ENCODE measurements at places on chromosomes 2 and 18. TPM values are rescaled to one million over a fixed set of nuclear protein-coding genes. Genes with fewer than 3 reads are reported as not detected.

DNA sequence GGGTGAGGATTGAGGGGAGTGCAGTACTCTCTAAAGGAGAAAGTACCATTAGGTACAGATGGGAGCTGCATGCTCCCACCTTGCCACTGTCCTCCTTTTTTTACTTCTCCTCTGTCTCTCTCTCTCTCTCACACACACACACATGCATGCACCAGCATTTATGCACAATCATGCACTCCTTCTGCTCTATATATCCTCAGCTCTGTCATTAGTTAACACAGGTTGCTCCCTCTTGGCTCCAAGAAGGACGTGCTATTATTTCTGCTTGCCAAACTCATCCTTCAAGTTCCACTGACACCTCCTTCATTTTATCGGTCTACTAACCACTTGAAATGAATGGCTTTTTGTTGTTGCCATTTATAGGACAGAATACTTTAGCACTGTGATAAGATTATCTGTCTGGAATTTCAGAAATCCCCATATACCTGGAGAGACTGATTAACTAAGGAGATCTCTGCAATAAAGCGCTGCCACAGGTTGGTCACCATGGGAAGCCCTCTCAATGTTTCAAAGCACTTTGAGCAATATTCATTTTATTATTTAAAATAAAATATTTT is 178.5 kb upstream of the TRIB2 start:
- no peak for DNase-seq

DNA sequence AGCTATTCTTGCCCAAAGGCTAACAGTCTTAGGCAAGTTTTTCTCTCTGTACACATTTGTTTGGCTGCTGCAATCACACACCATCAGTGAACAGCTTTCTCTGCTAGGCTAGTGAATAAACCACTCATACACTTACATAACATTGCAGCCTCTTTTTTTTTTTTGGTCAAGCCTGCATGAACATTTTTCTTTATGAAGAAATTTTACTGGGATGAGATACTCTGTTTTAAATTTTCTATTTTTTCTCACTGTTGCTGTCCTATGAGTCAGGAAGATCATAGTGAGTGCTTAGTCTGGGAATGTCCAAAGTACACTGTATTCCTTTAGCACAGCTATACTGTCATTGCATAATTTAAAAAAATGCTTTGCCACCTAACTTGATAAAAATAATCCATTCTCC is 58.5 kb downstream of the ROCK1 start:
- DNase-seq, result peak; percentile 87

DNA sequence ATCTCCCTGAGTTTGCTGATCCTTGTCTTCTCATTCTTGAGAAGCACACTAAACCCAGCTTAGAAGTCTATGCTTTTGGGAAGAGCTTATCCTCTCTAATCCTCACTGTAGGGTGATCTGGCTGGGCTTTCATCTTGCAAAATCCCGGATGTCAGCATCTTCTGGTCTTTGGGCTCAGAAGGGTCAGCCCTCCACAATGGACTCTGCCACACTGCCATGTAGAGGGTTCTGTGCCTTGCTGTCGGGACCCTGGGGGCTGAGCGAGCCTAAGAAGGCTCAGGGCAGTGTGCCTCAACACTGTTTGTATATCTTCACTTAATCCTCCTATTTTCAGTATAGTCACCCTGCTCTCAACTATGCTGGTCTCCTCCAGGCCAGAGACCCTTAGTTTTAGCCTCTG is 102.3 kb downstream of the TGIF1 start:
- DNase-seq, result no peak

VWC2L gene
- total RNA-seq, result not detected

DNA sequence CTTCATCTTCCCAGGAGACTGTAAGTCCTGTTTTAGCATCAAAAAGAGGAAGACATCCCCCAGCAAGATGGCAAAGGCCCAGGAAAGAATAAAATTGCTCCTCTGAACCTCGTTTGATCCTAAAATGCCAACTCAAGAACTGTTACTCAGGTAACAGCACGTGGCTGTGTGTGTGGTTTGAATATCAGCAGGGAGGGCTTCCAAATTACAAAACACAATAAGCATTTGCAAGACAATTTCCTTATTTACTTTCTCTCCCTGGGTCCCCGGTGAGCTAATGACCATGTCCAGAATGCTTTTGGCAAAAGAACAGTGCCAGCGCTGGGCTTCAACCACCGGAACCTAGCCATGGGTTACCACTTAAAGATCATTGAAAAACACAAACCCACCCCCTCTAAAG is 163.6 kb downstream of the C1D start:
- no peak for DNase-seq

- no peak for DNase-seq
These were observed 24.0 kb downstream of the ARMC9 start for GRCh38 chr2:231222318-231223000.

DNA sequence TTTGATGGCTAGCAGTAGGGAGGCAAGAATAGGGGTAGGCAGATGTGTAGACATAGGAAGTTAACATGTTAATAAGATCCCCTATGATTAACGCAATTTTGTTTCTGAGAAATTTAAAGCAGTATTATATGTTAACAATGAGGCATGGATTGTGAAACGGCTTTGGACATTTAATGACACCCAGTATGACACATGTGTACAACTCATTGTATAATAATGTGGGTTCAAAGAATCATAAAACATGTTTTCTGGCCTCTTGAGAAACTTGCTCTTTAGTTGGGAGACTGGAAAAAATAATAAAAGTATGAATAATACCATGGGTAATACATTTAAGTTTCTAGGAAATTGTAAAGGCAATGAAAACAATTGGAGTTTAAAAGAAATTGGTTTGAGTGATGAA is 332.1 kb upstream of the CDH20 start:
- peak; percentile 28 for DNase-seq

DNA sequence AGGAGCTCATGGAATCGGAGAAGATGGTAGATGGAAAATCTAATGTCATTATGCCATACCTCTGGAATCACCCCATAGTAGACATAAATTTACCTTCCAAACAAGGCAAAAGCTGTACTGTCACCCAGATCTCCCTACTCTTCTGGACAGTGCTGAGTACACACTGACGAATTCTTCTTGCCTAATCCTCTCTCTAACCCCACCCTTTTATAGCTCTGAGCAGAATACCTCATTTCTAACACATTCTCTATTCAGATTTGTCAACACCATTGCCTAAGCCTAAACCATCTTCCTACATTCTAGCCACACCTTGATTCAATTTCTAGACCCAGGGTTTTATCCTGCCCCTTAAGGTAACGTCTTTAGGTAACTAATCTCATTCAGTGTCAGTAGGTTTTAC is 321.0 kb upstream of the NRP2 start:
- DNase-seq, result peak; percentile 75

DNA sequence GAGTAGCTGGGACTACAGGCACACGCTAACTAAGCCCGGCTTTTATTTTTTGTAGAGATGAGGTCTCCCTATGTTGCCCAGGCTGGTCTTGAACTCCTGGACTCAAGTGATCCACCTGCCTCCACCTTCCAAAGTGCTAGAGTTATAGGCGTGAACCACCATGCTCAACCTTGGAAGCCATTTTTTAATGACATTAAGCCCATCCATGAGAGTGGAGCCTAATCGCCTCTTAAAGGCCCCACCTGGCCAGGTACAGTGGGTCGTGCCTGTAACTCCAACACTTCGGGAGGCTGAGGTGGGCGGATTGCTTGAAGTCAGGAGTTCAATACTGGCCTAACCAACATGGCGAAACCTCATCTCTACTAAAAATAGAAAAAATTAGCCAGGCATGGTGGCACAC is 41.6 kb upstream of the TFCP2L1 start:
- DNase-seq, result no peak

DNA sequence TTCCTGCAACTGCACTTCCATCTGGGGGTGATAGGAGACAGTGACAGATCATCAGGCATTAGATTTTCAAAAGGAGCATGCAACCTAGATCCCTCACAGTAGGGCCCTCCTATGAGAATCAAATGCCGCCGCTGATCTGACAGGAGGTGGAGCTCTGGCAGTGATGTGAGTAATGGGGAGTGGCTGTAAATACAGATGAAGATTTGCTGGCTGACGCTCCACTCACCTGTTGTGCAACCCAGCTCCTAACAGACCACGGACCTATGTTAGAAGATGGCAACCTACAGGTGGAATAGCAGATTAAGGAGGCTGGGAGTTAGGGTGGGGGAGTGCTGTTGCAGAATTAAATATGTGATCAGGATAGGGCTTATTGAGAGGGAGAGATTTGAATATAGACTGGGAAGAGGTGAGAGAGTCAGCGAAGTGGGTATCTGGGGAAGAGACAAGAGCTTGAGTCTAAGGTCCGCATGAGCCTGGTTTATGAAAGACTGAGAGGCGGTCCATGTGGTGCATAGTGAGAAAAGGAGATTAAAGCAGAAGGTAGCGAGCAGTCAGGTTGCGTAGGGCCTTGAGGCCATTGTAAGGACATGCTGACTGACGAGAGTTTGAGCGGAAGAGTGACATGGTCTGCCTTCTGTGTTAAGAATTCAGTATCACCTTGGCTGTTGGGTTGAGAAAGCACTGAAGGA is 31.3 kb upstream of the TOGARAM2 start:
- no peak for DNase-seq

RAB27B gene
- total RNA-seq, result 19.3 TPM

- DNase-seq, result peak; percentile 18
These were observed 651 bp downstream of the KCNK3 start for GRCh38 chr2:26692897-26693849.

ARHGAP25 gene
- 23.3 TPM for total RNA-seq

GRCh38 chr2:26598336-26598995 is 42.7 kb downstream of the CIB4 start:
- no peak for DNase-seq

DNA sequence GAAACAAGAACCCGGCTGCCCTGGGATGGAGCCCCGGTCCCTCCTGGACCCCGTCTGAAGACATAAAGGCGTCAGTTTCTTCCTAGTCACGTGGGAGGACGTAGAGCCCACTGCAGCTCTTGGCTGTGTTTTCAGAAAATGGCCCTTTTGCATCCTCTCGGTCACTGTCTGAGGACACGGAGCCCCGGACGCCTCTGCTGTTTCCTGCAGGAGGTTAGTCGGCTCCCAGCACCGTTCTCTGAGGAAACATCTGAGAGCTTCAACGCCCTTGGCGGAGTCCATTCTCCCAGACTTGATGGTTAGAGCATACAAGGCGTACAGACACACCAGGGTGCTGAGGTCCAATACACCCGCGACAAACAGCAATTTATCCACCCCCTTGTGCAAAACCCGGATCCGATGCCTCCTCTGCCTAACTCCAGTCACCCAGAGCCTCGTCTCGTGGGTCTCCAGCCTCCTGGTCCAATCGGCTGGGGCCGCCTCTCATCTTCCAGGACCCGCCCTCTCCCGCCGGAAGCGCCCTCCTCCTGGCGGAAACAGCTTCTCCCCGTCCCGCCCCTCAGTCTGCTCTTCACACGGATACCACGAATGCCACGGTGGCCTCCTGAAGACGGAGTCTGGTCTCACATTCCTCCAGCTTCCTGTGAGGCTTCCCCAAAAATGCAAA is 119.4 kb downstream of the TMEM18 start:
- no peak for DNase-seq

DNA sequence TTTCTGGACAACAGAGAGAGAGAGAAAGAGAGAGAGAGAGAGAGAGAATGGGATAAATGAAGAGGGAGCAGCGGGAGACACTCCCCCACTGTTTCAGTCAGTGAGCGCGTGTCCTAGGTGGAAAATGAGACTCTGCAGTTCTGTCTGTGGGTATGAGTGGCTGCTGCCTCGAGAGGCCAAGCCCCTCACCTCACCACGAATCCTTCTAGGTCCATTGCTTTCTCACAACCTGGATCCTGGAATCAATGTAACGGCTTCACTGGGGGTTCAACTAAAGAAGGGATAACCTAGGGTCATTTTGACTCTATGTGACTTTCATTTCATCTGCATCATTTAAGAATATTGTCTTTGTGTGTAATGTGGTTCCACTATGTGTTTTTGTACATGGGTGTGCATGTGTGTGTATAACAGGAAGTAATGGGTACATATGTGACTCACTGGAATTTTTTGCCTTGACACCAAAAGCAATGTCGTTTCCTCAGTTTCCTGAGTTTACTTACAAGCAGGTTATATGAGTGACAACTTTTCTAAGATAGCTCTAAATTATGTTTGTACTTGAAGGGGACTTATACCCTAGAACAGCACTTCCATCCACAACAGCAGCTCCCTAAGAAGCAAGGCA is 221.4 kb upstream of the TRIB2 start:
- no peak for DNase-seq

GRCh38 chr18:26565514-26565913 is 17.2 kb upstream of the KCTD1 start:
- no peak for DNase-seq

DNA sequence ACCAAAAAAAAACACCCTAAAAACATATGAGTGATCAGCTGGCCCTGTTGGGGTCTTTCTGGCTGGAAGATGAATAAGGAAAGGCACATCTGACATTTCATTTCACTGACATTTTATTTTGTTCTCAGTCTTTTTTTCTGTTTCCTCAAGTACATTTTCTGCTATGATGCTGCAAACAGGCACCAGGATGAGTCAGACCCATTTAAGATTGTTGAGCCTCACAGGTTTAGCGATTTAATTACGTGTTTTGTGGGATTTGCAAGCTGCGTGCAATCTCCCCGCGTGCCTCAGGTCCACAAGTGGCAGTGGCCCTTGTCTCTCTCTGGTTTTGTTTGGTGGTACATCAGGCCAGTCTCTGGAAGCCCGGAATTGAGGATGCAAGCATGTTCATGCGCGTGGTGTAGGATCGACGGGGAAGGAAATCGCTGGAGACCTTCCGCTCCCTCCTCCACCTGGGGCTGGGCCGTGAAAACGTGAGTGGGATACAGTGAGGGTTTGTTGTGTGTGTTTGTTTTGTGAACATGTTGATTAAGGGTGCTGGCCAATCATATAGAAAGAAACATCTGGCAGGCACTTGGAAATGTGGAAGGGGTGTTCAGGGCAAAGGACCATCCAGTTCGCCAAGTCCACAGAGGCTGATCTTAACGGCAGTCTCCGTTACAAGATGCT is 120.2 kb upstream of the ZNF516 start:
- no peak for DNase-seq

- DNase-seq, result peak; percentile 95
These were observed 129.7 kb upstream of the OSR1 start for GRCh38 chr2:19488009-19488691.

DNA sequence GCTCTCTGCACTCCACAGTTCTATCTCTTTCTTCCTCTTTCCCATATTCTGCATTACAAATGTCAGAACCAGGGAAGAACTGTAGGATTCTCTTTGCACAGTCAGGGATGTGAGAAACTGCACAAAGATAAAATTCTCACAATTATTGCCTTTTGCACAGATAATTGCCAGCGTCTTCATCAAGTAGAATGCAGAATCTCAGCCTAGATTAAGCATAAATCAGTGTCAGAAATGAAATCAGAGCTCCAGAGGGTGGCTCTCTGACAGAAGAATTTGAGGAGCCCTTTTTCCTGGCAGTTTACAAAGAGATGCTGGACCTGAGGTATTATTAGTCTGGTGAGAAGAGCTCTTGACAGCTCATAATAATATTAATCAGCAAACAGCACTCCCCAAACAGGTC is 173.1 kb downstream of the PTH2R start:
- no peak for DNase-seq

Data from mammary epithelial cell (primary cell).